ENCODE measurements at places on chromosomes 3 and 15.
A peak's percentile ranks its signal among the peaks of the same experiment; 100 is the strongest.

GRCh38 chr15:68843425-68844311, 23.0 kb upstream of the ANP32A start:
- DNase-seq, result peak; percentile 38

GRCh38 chr3:196763179-196763578, 23.5 kb downstream of the PAK2 start:
- no peak for DNase-seq

- DNase-seq, result no peak
These were observed 211.9 kb upstream of the IL12A start for GRCh38 chr3:159776779-159777178.

GRCh38 chr3:52453496-52454249, at the start of gene TNNC1:
Gene TNNC1, minus strand, starts transcription at chr3:52454041. Its CDS starts 26 bp downstream, at chr3:52454015.
- DNase-seq, result no peak

DNA sequence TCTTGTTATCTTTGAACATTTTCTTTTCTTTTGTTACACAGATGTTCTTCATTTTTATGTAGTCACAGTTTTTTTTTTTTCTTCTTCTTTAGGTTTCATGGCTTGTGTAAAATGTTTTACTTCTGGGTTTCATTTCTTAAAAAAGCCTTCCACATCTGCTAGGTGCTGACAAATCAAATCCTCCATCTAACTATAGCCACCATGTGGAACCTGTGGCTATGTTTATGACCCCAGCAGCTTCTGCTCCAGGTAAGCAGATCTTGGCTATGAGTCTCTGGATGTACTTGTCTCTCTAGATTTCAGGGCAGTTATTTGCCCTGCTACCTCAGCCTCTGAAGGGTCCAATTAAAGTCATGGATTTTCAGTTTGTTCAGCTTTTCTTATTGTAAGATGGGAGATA, 44.5 kb downstream of the OXSM start:
- peak; percentile 85 for DNase-seq
